Kidney capillary endothelial cell (primary cell): ENCODE measurements at places on chromosomes 1 and 21.

DNA sequence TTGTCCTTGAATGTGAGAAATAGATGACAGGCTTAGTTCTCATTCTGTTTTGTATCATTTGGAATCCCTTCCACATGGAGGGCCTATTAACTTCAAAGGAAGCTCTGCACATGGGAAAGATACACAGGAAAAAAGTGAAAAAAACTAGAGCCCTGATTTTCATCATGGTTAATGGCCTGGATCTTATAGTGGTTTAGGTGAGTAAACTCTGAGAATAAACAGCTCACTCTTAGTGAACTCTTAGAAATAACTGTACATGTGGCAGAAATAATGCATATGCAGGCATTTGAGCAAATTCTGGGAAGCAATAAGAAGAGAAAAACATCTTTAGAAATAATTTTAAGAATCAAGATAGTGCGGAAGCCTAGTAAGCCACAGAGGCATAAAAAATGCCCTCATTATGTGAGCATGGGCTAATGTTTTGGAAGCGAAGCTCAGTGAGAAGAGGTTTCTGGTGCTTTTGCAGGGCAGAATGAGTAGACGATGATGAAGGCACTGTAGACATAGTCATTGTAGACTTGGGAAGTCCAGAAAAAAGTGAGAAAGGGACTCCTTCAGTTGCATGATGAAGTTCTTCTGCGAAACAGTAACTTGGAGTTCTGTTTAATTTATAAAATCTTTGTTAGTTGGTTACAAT is 279.9 kb downstream of the DNM3 start:
- no peak for DNase-seq

DNA sequence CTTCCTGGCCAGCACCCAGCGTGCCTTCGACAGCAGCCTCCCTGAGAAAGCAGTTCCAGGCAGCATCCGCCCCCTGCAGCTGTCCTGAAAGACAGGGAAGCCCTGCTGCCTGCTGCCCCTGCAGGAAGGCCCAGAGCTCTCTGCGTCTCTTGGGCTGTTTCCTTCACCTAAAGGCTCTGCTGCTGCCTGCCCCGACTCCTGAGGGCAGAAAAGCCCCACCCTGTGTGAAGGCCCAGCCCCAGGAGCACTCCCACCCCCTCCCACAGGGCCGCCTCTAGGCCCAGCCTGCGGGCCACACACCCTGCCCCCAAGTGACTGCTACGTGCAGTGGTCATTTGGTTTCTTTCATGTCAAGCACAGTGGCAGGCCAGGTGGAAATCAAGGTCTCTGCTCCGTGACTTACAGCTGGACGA is 12.4 kb downstream of the RIPK4 start:
- no peak for DNase-seq

- DNase-seq: no peak
Measured at GRCh38 chr1:234756066-234756774, 146.2 kb upstream of the IRF2BP2 start.

DNA sequence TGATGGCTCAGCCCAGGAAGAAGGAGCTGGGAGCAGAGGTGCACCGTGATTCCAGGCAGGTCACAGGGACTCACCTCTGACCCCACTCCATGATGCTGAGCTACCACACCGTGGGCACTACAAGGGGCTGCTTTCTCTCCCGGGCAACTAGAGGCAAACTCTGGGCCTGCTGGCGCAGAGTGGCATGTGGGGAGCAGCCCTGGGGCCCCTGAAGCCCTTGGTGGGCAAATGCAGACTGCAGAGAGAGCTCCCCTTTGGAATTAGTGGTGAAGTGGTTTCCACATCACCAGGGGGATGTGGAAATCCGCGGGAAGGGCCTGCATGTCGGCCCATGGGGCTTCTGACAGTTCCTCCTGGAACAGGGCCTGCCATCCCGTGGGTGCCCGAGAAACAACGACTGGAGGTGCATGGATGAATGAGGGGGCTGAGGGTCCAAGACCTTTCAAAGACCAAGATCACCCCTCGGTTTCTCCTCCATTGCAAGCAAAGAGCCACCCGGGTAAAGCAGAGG is 11.8 kb upstream of the MMEL1 start:
- DNase-seq: no peak

- DNase-seq: no peak
Measured at GRCh38 chr1:40049725-40050124, 9.2 kb downstream of the CAP1 start.

GRCh38 chr1:199727682-199728081 is 299.8 kb upstream of the NR5A2 start:
- DNase-seq: no peak

- no peak for DNase-seq
Measured at GRCh38 chr1:205091043-205091740, 6.9 kb upstream of the TMEM81 start.

GRCh38 chr1:183544598-183545297 is 45.5 kb downstream of the NCF2 start:
- no peak for DNase-seq

GRCh38 chr1:84574936-84575335 is 696 bp upstream of the CTBS start:
- no peak for DNase-seq

DNA sequence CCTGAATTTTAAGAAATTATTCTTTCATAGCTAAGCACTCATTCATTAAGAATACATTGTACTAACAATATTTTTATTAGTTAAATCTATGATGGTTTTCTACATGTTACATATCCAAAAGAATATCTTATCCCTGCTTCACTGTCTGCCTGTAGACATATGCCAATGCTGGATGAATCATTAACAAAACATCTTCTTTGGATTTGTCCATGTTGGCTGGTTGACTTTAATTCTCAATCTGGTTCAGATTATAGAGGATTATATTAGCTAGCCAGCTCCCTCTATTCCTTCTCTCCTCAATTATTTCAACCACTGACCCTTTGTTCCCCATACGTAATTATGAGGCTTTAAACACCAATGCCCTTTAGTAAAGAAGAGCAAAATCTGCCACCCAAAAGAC is 138.9 kb upstream of the DMRTA2 start:
- no peak for DNase-seq

GRCh38 chr1:58460469-58460868 is 86.1 kb downstream of the OMA1 start:
- DNase-seq: no peak

- no peak for DNase-seq
Measured at GRCh38 chr1:200897259-200897658, 2.6 kb downstream of the INAVA start.

DNA sequence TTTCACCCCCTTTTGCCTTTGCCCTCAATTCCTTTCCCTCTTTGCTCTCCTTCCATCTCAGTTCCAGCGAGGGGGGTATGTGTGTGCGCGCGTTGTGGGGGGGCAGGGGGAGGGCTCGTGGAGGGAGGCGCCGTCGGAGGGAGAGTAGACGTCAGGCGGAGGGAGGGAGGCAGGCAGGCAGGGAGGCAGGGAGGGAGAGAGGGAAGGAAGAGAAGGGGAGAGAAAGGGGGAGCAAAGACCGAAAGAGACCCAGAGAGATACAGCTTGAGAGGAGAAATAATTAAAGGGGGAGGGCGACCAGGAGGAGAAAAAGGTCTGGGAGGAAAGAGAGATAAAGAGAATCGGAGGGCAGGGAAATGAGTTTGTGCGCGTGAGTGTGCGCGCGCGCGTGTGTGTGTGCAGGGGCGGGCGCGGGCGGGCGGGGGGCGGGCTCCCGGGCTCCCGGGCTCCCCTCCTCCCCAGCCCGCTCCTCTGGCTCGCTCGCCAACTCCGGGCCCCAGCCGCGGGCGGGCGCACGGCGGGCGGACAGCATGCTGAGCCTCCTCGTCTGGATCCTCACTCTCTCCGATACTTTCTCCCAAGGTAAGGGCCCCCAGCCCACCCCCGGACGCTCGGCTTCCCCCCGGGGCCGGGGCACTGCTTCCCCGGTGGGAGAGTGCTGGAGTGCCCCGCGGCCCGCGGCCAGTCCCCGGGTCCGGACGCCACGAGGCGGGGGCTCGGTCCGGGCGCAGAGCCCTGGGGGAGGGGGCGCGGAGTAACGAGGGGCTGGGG is at the start of gene KIRREL1:
TSS of gene KIRREL1 (plus strand) at position 499 of the 771 bp plus-strand sequence. CDS start at position 531, 32 bp downstream.
- DNase-seq: no peak

GRCh38 chr1:245133995-245134715 is 20.6 kb upstream of the KIF26B start:
- DNase-seq: no peak

- no peak for DNase-seq
Measured at GRCh38 chr1:29236712-29237128, 398 bp downstream of the PTPRU start.

GRCh38 chr21:45224189-45224938 is 63.3 kb downstream of the POFUT2 start:
- DNase-seq: no peak

GRCh38 chr1:151619489-151620093 is 7.7 kb downstream of the SNX27 start:
- no peak for DNase-seq

GRCh38 chr1:69947837-69948236 is 257.5 kb downstream of the LRRC40 start:
- no peak for DNase-seq

GRCh38 chr1:231163830-231164427 is 2.1 kb downstream of the TRIM67 start:
- no peak for DNase-seq

DNA sequence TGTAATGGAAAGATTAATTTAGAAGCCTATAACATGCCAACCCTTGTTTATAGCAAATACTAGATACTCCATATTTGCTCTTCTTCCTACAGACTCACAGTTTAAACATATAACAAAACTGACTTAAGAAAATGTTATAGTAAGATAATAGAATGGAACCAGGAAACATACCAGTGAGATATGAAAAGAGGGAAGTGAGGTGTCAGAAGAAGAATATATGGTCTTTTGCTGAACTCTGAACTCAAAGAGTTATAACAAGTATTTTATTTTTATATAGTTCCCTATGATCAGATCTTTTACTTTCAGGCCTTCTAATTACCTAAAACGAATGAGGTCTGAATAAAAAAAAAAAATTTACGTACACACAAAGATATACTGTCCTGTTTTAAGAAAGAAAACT is 20.9 kb downstream of the TMED5 start:
- no peak for DNase-seq

DNA sequence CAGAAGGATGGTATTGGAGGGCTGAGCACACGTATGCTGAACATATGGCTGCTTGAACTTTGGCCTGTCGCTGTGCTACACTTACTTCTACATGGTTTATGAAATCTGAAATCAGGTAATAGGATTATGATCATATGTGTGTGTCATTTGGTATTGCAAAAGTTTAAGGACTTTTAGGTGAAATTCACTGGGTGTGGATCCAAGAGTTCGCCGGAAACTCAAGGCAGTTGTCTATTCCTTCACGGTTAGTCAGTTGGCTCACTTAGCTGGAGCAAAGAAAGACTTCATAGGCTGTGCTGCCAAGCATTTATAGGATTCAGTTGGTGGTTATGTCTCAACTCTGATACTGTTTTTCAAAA is 927 bp downstream of the UAP1 start:
- peak; percentile 21 for DNase-seq

GRCh38 chr1:47650205-47650604 is 212.4 kb downstream of the FOXD2 start:
- DNase-seq: peak; percentile 52

GRCh38 chr1:240936911-240937668 is 325.1 kb upstream of the GREM2 start:
- no peak for DNase-seq

DNA sequence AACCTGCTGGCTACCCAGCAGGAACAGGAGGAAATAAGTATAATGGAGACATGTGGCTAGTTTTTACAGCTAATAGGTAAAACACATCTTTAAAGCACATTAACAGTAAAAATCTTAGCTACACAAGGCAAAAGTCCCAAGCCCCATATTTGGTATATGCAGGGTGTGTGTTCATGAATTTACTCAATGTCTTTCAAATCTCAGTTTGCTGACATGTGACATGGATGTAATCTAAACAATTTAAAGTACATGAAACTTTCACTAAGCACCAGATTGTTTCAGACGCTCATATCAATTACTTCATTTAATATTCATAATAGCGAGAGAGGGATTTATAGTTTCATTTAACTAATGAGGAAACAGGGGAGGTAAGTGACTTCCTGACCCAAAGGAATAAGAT is 3.9 kb downstream of the TACSTD2 start:
- DNase-seq: no peak

- no peak for DNase-seq
Measured at GRCh38 chr1:76891931-76892622, 24.8 kb downstream of the ST6GALNAC5 start.

GRCh38 chr1:160708118-160708517 is 3.5 kb downstream of the CD48 start:
- no peak for DNase-seq

GRCh38 chr1:59230622-59231021 is 66.3 kb upstream of the FGGY start:
- no peak for DNase-seq

GRCh38 chr1:24888061-24888970 is 41.8 kb downstream of the RUNX3 start:
- no peak for DNase-seq

DNA sequence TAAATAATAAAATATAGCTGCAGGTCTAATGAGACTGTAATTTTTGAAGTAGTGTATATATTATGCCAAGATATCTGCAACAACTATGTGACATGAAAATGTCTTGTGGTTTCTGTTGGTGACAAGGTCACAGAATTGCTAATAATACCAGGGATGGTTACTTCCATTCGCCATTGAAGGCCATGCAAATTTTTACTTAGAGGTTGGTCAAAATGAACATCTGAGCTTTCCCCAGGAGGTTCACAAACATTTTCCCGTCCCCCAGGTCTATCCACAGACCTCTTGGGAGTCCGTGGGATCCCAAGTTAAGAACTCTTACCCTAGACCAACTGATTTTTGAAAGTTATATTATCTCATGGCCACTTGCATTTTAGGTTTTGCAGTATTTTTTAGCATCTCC is 62.7 kb downstream of the BCL9 start:
- DNase-seq: no peak

DNA sequence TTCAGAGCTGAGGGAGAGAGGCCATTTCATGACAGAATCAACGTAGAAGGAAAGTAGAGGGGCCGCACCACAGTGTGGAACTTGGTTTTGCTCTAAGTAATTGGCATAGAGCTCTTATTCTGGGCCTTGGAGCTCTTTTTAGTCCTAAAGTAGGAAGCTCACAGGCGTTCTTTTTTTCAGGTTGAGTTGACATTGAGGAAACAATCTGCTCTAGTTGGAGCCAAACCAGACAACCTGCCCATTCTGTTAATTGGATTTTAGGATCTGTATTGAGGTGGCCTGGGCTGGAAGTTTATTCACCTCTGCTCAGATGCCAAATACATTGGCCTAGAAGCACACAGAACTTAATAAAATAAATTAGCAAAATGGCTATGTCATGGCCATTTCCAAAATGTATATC is 1093.9 kb downstream of the ADGRL2 start:
- no peak for DNase-seq

DNA sequence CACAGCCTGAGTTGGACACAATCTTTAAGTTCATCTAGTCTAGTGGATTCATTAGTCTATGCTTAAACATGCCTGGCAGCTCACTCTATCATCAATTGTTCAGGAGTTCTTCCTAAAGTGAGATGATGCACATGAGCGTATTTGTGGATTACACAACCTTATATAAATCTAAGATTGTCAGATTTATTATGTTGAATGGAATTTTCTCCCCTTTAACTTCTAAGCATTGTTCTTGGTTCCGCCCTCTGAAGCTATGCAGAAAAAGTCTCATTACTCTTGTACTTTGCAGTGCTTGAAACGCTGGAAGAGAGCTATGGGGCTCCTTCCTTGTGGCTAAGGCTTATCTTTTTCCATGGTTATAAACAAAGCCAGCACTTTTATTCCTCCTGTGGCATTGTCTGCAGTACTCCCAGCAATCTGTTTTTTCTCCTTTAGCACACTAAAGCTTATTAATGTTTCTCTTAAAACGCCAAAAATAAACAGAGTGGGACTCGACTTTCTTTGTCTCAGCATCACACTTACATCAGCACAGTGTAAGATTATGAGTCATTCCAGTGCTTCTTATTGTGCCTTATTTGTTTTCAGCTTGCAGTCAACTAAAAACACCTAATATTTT is 316.8 kb upstream of the CAMK1G start:
- DNase-seq: no peak
